Lung (tissue), 17 donors: ENCODE measurements at places on chromosomes 12 and 14.
A peak's percentile ranks its signal among the peaks of the same experiment; 100 is the strongest.

DNA sequence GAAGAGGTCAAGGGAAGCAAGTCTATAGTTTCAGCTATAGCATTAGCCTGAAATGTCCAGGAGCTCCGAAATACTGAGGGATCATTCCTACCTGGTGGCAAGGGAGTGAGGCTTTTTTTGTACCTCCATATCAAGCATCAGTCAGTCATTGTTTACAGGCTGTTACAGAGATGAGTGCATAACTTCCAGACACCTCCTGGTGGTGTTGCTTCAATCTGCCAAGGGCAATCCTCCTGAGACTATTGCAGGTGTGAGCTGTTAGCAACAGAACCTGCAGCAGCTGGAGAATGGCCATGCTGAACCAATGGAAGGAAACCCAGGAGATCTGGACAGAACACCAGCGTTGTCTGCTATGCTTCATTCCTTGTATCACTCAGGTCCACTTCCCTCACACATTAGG lies 80.0 kb upstream of the SLC8A3 start:
- H3K27ac ChIP-seq = no peak overlapping the region
- no peak for DNase-seq
- H3K27me3 ChIP-seq = no peaks in the 10 kb centered on the region
- H3K4me1 ChIP-seq = no peaks in the 10 kb centered on the region
- no peak overlapping the region for H3K4me3 ChIP-seq

DNA sequence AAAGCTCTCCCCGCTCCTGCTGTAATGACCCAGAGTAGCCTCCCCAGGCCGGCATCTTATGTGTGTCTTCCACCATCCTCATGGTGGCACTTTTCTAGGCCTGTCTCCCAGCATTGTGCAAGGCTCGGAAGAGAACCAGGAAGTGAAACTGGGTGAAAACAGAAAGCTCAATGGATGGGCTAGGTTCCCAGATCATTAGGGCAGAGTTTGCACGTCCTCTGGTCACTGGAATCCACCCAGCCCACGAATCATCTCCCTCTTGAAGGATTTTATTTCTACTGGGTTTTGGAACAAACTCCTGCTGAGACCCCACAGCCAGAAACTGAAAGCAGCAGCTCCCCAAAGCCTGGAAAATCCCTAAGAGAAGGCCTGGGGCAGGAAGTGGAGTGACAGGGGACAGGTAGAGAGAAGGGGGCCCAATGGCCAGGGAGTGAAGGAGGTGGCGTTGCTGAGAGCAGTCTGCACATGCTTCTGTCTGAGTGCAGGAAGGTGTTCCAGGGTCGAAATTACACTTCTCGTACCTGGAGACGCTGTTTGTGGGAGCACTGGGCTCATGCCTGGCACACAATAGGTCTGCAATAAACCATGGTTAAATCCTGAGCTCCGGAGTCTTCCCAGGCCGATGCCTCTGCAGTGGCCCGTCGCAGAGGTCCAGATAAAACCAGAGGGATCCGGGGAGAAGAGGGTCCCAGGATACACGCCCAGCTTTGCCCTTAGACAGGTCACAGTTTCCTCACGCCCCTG lies 15.6 kb downstream of the ACVRL1 start:
- H3K27ac ChIP-seq = peak overlapping the region; percentile 58
- H3K4me1 ChIP-seq = peaks cover 17% of the 10 kb centered on the region
- H3K4me3 ChIP-seq = no peak overlapping the region
- H3K36me3 ChIP-seq = peaks cover 7% of the 10 kb centered on the region
- peak; percentile 46 for DNase-seq

GRCh38 chr12:65100140-65100539 lies 21.0 kb downstream of the WIF1 start:
- no peaks in the 10 kb centered on the region for H3K27me3 ChIP-seq
- no peak overlapping the region for H3K4me3 ChIP-seq
- no peaks in the 10 kb centered on the region for H3K36me3 ChIP-seq
- H3K4me1 ChIP-seq = no peaks in the 10 kb centered on the region
- no peak for DNase-seq

DNA sequence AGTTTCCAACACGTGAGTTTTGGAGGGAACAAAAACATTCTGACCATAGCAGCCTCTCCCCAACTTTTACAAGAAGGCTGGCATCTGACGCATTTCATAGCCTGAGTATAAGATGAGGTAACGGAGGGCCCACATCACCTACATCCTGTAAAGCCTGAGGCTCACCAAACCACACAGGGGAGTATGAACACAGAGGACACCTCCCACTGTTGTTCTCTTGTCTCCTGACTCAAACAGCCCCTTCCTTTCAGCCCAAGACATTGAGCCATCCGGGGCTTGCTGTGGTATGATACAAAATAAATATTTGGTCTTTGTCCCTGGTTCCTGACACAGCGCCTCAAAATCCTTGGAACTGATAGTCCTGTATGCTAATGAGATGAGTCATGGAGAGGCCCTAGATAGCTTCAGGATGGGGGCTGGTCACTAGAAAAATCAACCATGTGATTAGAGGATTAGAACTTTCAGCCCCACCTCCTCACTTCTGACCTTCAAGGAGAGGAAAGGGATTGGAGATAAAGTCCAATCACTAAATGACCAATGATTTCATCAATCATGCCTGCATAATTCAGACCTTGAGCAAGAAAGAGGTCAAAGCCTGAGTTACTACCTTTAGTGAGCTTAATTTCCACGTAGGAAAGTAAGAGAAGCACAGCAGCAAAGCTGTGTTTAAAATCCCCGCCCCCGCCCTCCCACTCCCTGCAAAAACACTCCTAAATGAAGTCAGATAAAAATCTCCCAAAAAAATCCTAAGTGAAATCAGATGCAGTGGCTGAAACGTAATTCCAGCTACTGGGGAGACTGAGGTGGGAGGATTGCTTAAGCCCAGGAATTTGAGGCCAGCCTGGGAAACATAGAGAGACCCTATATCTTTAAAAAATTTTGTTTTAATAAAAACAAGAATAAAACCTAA lies 236.4 kb downstream of the PCNX1 start:
- H3K4me3 ChIP-seq = no peak overlapping the region
- no peaks in the 10 kb centered on the region for H3K36me3 ChIP-seq
- H3K27ac ChIP-seq = no peak overlapping the region
- no peak for DNase-seq
- no peaks in the 10 kb centered on the region for H3K4me1 ChIP-seq
- no peaks in the 10 kb centered on the region for H3K27me3 ChIP-seq

DNA sequence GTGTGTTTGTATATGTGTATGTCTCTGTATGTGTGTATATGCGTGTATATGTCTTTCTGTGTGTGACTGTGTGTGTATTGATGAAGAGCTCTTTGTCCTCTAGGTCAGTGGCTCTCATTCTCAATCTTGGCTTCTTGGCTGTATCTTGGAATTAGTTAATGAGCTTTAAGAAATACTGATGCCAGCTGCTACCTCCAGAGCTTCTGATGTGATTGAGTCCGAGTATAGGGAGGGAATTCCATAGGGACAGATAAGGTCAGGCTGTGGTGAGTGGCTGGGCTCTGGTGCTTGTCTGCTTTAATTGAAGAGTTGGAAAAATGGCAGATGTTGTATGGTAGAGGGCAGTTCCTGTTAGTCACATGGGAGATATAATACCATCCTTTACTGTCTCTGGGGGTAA lies 140.1 kb downstream of the C12orf75 start:
- H3K27me3 ChIP-seq = no peaks in the 10 kb centered on the region
- no peaks in the 10 kb centered on the region for H3K36me3 ChIP-seq
- H3K27ac ChIP-seq = no peak overlapping the region
- DNase-seq = no peak
- no peaks in the 10 kb centered on the region for H3K4me1 ChIP-seq

- H3K4me1 ChIP-seq = no peaks in the 10 kb centered on the region
- no peak overlapping the region for H3K4me3 ChIP-seq
- DNase-seq = peak; percentile 7
- H3K27me3 ChIP-seq = no peaks in the 10 kb centered on the region
Observed at GRCh38 chr12:26172946-26173552, 22.3 kb upstream of the SSPN start.

GRCh38 chr12:95116773-95117172 lies 43.4 kb upstream of the NR2C1 start:
- no peak overlapping the region for H3K4me3 ChIP-seq
- peaks cover 5% of the 10 kb centered on the region for H3K36me3 ChIP-seq
- no peaks in the 10 kb centered on the region for H3K27me3 ChIP-seq
- DNase-seq = no peak

DNA sequence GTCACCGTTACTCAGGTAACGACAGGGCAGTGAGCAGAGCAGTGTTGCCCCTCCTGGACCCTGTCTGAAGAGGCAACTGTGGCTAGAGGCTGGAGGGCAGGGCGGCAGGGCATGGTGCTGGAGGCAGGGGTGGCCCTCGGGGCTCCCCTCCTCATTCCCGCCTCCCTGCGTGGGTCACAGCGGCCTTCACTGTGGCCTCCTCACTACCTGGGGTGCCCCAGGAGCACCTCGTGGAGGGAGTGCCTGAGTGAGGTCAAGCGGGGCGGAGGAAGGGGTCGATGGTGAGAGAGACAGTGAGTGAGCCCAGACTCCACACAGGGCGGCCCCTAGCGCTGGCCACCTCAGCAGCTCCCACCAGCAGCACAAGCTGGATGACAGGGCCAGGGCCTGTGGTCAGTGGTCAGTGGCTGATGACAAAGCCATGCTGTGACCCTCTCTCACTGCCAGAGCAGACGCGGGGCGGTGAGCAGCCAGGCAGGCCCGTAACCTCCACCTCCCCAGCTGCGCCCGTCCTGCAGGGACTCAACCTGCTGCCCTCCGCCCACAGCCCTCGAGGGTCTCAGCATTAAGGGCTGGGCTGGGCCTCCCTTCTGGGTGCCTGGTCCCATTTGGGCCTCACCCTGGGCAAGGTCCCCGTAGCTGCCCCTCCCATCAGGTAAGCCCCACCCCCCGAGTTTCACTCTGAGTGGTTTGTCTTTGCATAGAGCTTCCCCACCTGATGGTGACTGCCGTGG lies 17.8 kb downstream of the GPR132 start:
- H3K27ac ChIP-seq = no peak overlapping the region
- no peak for DNase-seq
- H3K4me3 ChIP-seq = no peak overlapping the region
- H3K36me3 ChIP-seq = no peaks in the 10 kb centered on the region
- H3K27me3 ChIP-seq = no peaks in the 10 kb centered on the region

DNA sequence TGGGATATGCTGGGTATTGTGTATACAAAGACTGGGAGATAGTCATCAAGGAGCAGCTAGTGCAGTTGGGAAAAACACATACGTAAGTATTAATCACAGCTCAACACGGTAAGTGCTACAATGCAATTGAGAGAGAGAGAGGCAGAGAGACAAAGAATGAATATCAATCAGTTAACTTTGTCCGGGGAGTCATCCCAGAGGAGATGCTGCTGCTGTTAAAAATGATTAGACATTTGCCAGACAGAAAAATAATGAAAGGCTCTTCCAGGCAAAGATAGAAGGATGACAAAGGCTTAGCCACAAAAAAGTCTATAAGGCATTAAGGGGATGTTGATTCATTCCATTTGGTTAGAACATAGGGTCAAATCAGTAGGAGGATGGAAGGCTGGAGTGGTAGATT lies 45.1 kb downstream of the AKAP6 start:
- no peak for DNase-seq
- no peaks in the 10 kb centered on the region for H3K4me1 ChIP-seq
- no peaks in the 10 kb centered on the region for H3K27me3 ChIP-seq
- no peaks in the 10 kb centered on the region for H3K36me3 ChIP-seq
- no peak overlapping the region for H3K27ac ChIP-seq
- no peak overlapping the region for H3K4me3 ChIP-seq

DNA sequence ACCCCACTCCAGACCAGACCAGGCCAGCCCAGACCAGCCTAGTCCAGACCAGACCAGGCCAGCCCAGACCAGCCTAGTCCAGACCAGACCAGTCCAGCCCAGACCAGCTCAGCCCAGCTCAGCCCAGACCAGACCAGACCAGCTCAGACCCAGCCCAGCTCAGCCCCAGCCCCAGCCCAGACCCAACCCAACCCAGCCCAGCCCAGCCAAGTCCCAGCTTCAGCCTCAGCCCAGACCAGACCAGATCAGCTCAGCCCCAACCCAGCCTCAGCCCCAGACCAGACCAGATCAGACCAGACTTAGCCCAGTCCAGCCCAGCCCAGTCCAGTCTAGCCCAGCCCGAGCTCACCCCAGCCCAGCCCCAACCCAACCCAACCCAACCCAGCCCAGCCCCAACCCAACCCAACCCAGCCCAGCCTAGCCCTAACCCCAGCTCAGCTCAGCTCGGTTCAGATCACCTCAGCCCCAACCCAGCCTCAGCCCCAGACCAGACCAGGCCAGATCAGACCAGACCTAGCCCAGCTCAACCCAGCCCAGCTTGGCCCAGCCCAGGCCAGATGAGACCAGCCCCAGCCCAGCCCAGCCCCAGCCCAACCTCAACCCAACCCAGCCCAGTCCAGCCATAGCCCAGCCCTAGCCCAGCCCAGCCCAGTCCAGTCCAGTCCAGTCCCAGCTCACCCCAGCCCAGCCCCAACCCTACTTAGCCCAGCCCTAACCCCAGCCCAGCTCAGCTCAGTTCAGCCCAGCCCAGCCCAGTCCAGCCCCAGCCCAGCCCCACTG lies 204.7 kb downstream of the BCL11B start:
- no peak overlapping the region for H3K27ac ChIP-seq
- no peak for DNase-seq
- H3K36me3 ChIP-seq = no peaks in the 10 kb centered on the region
- H3K4me1 ChIP-seq = no peaks in the 10 kb centered on the region

DNA sequence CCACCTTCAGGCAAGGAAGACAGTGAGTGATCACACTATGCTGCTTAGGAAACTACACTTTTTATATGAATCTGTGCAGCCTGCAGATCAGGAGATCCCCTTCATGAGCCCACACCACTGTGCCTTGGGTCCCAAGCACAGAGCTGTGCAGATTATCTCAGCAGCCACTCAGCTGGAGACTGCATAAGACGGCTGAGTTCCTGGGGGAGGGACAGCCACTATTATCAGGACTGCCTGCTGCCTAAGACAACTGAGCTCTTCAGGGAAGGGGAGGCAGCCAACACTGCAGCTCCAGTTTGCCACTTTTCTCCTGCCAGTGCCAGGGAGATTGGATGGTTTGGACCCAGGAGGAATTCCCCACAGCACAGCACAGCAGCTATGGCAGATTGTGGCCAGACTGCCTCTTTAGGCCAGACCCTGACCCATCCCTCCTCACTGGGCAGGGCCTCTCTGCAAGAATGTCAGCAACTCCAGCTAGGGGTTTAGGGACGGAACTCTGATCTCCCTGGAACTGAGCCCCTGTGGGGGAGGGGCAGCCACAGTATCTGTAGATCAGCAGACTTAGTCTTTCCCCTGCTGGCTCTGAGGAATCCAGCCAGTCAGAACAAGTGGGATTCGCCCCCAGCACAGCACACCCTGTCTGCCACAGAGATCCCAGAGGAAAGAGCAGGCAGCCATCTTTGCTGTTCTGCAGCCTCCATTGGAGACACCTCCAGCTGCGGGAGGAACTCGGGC lies 141.3 kb downstream of the KLHL28 start:
- H3K27me3 ChIP-seq = no peaks in the 10 kb centered on the region
- no peaks in the 10 kb centered on the region for H3K36me3 ChIP-seq
- H3K4me3 ChIP-seq = no peak overlapping the region
- no peak overlapping the region for H3K27ac ChIP-seq
- DNase-seq = no peak
- H3K4me1 ChIP-seq = no peaks in the 10 kb centered on the region

DNA sequence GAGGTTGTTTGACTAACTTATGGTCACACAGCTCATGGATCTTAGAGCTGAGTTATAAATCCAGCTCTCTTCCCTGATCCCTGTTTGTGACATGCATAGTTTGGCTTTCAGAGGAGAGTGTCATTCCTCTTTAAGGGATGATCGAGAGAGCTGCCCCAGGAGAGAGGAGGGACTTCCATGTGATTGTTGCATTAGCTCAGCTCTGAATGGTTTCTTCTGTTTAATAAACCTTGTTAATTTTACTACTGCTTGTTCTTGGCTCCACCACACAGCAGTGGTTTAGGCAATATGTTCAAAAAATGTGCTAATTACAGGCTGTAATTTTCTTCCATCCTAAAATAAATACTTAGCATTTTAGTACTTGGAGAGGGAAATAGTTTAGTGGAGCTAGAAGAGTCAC lies 152.5 kb downstream of the C12orf75 start:
- no peak for DNase-seq
- no peaks in the 10 kb centered on the region for H3K36me3 ChIP-seq
- no peak overlapping the region for H3K4me3 ChIP-seq
- no peaks in the 10 kb centered on the region for H3K4me1 ChIP-seq
- no peaks in the 10 kb centered on the region for H3K27me3 ChIP-seq
